Dermis microvascular lymphatic vessel endothelial cell (primary cell): ENCODE measurements at places on chromosomes 5 and 9. TPM values are rescaled to one million over a fixed set of nuclear protein-coding genes. Genes with fewer than 3 reads are reported as not detected.

The TPPP gene
- 0.13 TPM in 2 replicates for total RNA-seq

The NELFB gene
- 55.4 and 56.7 TPM in 2 replicates for total RNA-seq

The PCDHGB1 gene
- total RNA-seq, result 0.39 and 1.1 TPM in 2 replicates

The ITGA2 gene
- total RNA-seq, result 38.4 and 63.5 TPM in 2 replicates

The LMAN2 gene
- total RNA-seq, result 311 and 354 TPM in 2 replicates

The GDF9 gene
- under 0.01 TPM in 1 of 2 replicates, not detected in the other for total RNA-seq

The SRA1 gene
- total RNA-seq, result 17.5 and 18.2 TPM in 2 replicates

The POLR3G gene
- total RNA-seq, result 2.9 and 5.9 TPM in 2 replicates
